Activated CD8-positive, alpha-beta memory T cell treated with anti-CD3 and anti-CD28 coated beads for 1 hour (primary cell): ENCODE measurements at places on chromosomes 12 and 14.

DNA sequence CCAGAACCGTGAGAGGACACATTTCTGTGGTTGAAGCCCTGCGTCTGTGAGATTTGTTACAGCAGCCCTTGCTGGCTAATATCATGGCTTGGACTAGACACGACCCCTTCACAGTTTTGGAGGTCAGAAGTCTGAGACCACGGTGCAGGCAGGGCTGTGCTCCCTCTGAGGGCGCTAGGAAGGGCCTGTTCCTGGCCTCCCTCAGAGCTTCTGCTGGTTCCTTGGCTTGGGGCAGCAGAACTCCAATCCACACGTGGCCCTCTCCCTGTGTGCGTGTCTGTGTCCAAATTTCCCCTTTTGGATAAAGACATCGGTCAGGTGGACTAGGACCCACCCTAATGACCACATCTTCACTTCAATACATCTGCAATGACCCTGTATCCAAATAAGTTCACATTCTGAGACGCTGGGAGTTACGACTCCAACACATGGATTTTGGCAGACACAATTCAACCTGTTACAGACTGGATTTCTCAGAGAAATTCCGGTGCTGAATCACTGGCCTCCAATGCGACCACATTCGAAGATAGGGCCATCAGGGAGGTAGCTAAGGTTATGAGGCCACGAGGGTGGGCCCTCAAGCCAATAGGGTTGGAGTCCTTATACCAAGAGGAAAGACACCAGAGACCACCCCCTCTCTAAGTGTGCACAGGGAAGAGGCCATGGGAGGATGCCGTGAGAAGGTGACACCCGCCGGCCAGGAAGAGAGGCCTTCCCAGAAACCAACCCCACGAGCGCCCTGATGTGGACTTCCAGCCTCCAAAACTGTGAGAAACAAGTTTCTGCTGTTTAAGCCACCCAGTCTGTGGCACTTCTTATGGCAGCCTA lies 43.6 kb upstream of the PPP2R5C start:
- DNase-seq, result no peak

- DNase-seq, result no peak
These were observed 75.7 kb downstream of the SPATS2 start for GRCh38 chr12:49442915-49443314.

DNA sequence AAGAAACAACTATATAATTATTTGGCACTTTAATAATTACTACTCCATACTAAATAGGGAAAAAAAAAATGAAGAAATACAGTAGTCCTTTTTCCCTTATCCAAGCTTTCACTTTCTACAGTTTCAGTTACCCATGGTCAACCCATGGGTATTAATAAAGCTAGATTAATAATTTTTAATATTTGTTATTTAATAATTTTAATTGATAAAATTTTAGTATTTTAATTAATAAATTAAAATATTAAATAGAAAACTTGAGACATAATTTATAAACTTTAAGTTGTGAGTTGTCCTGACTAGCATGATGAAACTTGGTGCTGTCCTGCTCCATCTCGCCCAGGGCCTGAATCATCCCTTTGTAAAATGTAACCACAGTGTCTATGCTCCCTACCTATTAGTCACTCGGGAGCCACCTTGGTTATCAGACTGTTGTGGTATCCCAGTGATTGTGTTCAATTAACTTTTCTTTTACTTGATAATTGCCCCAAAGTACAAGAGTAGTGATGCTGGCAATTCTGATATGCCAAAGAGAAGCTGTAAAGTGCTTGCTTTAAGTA lies 71.8 kb downstream of the PAWR start:
- no peak for DNase-seq

DNA sequence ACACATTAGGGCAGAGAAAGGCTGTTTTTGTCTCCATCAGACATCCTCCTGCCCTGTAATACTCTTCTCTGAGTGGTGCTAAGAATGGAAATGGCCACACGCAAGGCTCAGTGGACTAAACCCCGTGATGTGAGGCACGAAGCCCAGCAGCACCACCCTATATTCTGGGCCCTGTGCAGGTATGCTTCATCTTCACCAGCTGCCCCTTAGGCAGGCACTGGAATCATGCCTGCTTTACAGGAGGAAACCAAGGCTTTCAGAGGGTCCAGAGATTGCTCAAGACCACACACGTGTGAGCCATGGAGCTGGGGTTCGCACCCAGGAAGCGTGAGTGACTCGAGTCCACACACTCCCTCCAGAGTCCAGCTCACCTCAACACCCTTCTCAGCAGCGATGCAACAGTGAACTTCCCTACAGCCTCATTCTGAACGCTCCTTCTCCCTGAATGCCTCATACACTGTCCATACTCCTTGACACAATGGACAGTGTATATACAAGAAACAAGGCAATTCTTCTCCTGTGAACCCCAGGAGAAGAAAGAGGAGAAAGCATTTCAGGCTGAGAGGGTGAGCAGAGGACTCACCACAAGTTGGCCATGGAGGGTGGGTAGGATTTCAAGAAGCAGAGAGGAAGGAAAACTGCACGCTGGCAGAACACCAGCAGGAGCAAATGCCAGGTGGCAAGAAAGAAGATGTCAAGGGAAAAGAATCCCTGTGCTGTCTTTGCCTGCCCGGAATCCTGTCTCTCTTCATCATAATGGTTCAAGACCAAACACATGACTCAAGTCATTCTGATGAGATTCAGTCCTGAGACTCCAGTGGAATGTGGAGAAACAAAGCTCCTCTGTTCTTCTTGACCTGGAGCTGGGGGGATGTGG lies 39.1 kb downstream of the NT5DC3 start:
- DNase-seq, result no peak

DNA sequence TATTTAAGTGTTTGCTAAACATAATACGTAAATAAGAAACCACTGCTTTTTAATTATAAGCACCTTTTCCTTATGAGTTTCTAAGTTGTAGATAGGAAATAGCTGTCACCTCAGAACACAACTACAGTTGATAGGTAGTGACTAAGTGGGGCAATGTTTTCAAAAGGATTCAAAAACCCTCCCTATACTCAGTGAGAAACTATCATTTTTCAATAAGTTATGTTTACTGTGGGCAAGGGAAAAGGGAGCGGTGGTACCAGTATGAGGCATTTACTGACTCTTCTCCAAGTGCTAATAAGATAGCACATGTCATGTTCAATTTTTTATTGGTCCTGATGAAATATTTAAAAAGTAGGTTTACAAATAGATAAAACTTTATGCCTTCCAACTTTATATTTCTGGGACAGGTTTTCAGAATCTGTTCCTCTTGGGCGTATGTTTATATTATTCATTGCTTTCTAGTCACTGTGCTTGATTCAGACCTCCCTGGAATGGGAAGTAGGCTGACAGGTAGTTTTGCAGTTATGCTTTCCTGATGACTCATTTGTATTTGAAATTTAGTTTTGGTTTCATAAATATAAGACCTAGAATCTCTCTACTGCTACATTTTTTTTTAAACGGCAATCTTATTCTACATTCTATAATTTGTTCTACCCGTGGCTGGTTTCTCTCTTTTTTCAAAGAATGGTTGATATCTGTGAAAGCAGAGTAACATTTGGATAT lies 153.1 kb downstream of the TMEM117 start:
- no peak for DNase-seq

- DNase-seq, result no peak
These were observed 322.8 kb downstream of the RGS6 start for GRCh38 chr14:72254937-72255472.

GRCh38 chr12:100986595-100987547 lies 192.3 kb downstream of the ANO4 start:
- DNase-seq, result no peak

- no peak for DNase-seq
These were observed 23.2 kb downstream of the RAP1B start for GRCh38 chr12:68633614-68634558.

DNA sequence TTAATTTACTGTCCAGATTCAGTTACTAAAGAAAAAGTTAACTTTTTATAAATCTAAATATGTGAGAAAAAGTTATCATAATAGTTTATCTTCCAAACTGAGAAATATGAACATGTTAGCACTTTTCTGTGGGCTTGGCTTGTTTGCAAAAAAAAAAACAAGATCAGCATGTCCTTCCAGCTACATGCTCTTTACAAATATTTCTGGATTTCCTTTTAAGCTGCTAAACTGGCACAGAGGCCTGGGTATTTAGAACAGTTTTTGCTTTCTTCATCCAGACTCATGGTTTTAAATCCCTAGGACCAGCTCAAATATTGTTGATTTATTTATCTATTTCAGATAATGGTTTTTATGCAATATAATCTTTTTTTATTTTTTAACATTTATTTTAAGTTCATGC lies 1444.5 kb upstream of the FLRT2 start:
- DNase-seq, result no peak

DNA sequence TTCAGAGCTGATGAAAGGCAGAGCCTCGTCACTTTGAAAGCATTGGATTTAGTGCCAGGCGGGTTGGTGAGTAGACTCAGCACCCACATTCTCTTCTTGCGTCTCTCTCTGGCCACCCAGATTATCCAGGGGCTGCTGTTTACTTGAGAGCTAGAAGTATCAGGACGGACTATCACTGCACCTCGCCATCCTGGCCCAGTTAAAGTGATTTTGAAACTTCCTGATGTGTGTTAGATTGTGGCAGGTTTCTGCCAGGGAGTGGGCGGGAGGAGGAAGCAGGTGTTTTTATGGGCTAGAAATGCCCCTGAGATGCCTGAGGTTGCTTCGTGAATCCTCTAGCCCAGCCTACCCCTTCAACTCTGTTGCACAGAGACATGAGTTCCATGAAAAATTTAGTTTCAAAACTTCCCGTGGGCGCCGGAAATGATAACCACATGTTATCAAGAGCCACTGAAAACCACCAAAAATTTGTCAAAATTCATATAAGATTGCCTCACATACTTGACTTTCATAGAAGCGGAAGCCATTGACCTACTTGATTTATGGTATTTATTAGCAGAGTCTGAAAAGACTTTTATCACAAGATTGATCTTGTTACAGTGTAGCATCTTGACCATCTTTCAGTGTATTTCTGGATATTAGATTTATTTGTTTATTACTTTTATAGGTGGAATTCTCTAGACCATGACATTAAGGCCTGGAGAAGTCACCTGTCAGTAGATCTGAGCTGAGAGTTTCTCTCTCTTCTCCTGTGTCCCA lies 466.0 kb downstream of the RAD51B start:
- DNase-seq, result no peak
